Germinal center (tissue), 1 donor: ENCODE measurements at places on chromosomes 2 and 18.
A peak's percentile ranks its signal among the peaks of the same experiment; 100 is the strongest.

- no peak for DNase-seq
These were observed 388.1 kb upstream of the SLC14A2 start for GRCh38 chr18:45227001-45227742.

DNA sequence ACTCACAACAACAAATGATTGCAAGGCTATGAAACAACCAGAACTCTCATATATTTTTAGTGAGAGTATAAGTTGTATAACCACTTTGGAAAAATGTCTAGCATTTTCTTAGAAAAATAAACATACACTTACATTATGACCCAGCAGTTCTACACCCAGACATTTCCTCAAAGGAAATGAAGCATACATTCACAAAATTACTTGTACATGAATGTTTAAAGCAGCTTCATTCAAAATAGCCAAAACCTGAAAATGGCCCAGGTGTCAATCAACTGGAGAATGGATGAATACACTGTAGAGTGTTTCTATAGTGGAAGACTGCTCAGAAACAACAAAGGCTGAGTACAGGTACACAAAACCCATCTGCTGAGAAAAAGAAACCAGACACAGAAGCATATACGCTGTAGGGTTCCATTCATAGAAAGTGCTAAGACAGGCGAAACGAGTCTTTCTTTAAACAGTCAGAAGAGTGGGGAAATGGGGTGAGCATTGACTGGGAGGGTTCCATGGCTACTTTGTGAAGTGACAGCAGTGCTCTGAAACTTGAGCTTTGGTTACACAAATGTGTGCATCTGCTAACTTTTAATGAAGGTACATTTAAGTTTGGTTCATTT is 799.0 kb downstream of the DCDC2C start:
- DNase-seq, result no peak

- DNase-seq, result peak; percentile 24
These were observed 150.2 kb upstream of the KLHL14 start for GRCh38 chr18:32922951-32923430.

DNA sequence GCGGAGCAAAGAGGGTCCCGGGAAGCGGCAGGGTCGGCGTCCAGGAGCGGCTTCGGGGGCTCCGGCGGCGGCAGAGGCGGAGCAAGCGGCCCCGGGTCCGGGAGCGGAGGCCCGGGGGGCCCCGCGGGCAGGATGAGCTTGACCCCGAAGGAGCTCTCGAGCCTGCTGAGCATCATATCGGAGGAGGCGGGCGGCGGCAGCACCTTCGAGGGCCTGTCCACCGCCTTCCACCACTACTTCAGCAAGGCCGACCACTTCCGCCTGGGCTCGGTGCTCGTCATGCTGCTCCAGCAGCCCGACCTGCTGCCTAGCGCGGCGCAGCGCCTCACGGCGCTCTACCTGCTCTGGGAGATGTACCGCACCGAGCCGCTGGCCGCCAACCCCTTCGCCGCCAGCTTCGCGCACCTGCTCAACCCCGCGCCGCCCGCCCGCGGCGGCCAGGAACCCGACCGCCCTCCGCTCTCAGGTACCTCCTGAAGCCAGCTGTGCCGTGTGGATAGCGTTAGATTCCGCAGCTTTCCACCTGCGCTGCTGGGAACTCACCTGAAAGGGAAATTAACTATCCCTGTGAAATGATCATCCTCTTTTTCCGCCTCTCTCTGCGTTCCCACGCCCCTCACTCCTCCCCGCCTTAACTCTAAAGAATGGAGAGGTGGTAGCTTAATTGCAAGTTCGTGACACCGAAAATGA is 472 bp downstream of the CNOT11 start:
- DNase-seq, result peak; percentile 64

DNA sequence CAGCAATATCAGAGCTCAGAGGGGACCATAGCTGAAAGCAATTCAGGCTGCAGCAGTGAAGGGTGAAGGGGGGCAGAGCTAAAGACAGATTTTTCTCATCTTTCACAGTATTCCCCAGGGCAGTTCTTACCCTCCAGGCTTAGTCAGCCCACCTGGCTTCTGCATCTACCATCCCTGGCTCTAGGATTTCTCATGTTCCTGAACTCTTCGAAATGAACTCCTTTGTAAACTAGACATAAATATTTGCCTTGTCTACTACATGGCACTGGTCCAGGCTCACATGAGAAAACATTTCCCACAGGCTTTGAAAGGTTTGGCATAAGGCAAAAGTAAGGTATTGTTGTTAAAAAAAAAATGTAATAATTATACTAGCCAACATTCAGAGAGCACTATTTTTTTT is 23.6 kb upstream of the NEB start:
- DNase-seq, result no peak

GRCh38 chr2:174158003-174158402 is 90.3 kb downstream of the OLA1 start:
- peak; percentile 65 for DNase-seq

DNA sequence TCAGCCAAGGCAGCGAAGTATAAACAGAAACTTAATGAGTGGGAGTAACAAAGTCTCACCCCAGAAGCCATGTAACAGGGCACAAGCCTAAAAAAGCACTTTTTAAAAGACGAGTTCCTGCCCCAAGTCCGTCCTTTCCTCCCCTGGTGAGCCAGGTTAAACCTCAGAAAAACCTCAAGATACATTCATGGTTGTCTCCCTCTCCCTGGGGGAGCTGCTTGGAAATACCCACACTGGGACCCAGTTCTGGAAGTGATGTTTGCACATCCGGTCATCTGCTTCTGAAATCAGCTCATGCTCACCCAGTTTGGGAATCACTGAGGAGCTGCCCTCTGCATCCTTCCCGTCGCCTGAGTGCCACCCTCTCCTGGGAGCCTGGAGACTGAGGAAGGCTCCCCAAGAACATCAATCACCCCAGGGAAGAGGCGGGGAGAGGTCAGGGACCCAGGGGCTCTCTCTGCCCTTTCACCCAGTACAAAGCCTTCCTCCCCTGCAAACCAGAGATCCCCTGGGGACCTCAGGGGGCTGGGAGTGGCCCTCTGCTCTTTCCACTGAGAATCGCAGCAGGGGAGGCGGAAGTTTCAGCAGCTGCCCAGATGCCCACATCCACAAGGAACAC is 150.6 kb upstream of the AGAP1 start:
- no peak for DNase-seq

DNA sequence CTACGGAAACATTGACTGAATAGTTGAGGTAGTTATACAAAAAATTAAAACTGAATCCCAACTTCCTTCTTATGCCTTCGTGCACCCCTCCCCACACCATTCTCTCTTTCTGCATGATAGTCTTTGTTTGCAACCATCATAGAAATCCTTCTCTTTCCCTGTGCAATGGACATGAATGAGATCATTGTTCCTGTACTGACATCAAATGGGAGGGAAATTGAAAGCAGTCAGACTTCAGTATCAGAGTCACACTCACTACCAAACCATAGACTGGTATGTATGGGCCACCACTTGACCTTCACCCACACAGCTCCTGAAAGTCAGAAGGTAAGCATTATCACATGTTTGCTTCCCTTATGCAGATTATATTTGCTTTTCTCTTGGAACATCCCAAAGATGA is 782.8 kb downstream of the BCL11A start:
- DNase-seq, result no peak

DNA sequence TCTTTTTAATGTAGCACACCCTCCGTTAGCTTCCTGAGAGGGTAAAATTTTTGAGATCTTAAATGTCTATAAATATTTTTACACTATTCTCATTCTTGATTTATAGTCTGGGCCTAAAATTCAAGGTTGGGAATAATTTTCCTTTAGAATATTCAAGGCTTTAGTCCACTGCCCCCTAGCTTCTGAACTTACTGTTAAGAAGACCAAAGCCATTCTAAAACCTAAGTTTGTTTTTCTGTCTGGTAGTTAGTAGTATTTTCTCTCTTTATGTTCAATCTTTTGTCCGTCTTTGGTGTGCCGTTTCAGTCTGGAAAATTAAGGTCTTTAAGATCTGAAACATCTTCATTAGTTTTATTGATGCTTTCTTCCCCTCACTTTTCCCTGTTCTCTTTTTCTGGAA is 14.5 kb downstream of the OSBPL6 start:
- no peak for DNase-seq

DNA sequence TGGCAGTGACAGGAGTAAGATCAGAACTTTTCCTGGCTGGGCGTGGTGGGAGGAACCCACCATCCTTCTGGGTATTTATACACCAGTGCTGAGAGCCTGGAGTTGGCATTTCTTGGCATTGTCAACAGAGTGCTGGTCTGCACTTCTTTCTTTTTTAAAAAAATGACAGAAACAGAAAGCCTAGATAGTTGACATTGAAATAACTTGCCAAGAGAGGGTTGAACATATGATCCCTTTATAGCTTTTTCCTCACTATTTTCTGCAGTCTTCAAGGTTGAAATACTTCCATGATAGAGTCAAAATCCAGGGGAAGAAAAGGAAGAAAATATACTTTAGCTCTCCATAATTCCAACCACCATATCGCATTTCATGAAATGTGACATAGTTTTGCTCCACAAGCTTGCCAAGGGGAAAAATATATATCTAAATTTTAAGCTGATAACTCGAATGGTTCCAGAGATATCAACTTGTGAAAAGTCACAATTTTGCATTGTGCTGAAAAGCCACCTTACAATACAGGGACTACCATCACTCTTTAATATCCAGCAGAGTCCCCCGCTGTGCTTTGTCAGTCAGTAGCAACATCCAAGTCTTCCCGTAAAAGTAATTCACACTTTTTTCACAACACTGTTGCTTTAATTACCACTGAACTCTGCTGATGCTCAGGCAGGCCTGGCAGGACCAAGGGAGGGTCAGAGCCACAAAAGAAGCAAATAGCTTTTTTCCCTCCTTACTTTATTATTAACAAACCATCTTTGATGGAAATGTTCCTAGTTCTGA is 764.9 kb upstream of the FANCL start:
- DNase-seq, result no peak

DNA sequence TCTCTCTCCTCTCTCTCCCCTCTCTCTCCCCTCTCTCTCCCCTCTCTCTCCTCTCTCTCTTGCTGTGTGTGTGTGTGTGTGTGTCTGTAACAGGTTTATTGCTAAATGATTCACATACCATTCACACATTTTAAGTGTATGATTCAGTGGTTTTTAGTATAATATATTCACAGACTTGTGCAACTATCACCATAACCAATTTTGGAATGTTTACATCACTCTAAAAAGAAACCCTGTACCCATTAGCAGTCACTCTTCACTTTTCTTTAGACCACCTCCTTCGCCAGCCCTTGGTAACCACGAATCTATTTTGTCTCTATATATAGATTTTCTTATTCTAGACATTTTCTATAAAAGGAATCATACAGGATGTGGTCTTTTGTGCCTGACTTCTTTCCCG is 11.4 kb downstream of the THNSL2 start:
- no peak for DNase-seq

GRCh38 chr18:40670668-40671375 is 1284.2 kb upstream of the PIK3C3 start:
- no peak for DNase-seq

DNA sequence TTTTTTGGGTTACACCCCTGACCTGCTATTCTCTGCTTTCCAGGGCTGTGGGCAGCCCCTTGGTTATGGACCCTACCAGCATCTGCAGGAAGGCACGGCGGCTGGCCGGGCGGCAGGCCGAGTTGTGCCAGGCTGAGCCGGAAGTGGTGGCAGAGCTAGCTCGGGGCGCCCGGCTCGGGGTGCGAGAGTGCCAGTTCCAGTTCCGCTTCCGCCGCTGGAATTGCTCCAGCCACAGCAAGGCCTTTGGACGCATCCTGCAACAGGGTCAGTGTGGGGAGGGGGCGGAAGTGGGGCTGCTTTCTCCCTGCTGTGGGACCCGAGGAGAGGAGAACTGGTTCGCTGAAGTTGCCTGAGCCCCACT is 9.7 kb upstream of the WNT10A start:
- peak; percentile 50 for DNase-seq

DNA sequence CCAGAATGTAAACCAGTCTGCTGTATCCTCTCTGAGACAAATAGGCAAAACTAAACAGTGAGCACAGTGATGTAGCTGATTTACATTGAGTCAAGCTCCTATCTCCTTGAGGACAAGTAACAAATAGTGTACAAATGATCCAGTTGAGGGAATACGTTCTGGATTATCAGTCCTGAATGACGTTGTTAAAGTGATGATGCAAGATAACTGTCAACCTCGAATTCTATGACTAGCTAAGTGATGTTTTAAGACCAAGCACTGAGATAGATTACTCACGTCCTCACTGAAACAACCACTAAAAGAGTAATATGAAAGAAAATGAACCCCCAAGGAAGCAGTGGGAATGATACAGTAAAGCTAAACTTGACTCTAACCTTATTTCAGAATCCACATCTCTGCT is 46.8 kb downstream of the SMC6 start:
- DNase-seq, result no peak
